ENCODE measurements at places on chromosomes 11 and 22.

- DNase-seq: no peak
Measured at GRCh38 chr11:45543808-45544422, 121.5 kb downstream of the CHST1 start.

- DNase-seq: no peak
Measured at GRCh38 chr22:19578180-19579004, 54.2 kb upstream of the CLDN5 start.

- no peak for DNase-seq
Measured at GRCh38 chr11:108498816-108499408, 728 bp upstream of the POGLUT3 start.

GRCh38 chr11:125519860-125520834 lies 24.1 kb upstream of the FEZ1 start:
- no peak for DNase-seq

- DNase-seq: no peak
Measured at GRCh38 chr11:11220786-11221185, 132.3 kb downstream of the CSNK2A3 start.
